Stimulated activated CD8-positive, alpha-beta memory T cell treated with anti-CD3 and anti-CD28 coated beads, Interleukin-4, amount 100 ng/mL, for 4 hours (primary cell): ENCODE measurements at places on chromosomes 4 and X.

GRCh38 chr4:40749717-40750460 is at the start of gene NSUN7:
TSS of gene NSUN7 (plus strand) at chr4:40749955. CDS start at chr4:40750694, 739 bp downstream.
- DNase-seq = no peak

- DNase-seq = no peak
Observed at GRCh38 chrX:102976793-102977495, 39.9 kb downstream of the RAB40AL start.

DNA sequence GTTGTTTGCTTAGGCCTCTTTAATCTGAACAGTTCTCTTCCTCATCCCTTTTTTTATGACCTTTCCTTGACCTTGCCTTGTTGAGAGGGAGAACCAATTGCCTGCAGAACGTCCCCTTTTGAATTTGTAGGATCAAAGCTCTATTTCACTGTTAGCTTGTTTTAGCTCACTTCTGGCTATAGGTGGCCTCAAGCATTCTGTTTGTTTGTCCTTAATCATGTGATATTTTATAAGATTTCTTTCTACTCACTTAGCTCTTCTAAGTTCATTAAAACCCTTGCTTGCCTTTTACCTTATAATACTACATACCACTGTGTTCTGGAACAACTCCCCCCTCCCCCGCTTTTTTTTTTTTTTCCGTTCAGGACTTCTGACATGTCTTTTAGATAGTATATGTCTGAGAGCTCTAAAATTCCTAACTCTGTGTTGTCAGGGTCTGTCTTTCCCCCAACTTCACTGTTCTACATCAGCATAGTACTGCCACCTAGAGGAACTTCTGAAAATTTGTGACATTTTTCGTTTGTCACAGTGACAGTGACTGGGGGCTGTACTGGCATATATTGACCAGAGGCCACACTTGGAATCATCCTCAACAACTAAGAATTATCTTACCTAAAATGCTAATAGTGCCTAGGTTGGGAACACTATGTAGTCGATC is 128.5 kb downstream of the LARP7 start:
- DNase-seq = no peak

- DNase-seq = no peak
Observed at GRCh38 chr4:91220315-91220714, 1083.5 kb upstream of the GRID2 start.

GRCh38 chrX:68824152-68824433 is 4.7 kb upstream of the EFNB1 start:
- no peak for DNase-seq
